ENCODE measurements at places on chromosomes 11 and 22.
A peak's percentile ranks its signal among the peaks of the same experiment; 100 is the strongest.

DNA sequence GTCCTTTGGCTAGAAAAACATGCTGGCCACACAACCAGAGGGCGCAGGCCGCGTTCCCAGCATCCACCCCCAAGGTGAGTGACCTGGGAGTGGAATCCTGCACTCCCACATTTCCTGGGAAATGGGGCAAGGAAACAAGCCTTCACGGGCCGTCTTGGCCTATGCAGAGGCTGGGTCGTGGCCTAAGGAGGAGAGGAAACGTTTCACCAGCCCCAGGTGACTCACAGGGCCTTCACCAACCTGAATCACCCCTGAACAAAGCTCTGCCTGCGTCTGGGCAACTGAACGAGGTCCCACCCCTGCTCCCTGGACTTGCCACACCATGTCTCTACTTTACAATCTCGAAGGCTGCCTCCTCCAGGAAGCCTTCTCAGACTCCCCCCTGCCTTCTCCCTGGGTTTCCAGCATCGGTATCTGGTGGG is 13.2 kb downstream of the MYH9 start:
- no peak overlapping the region for H3K4me3 ChIP-seq
- H3K36me3 ChIP-seq: peaks cover 12% of the 10 kb centered on the region
- H3K27ac ChIP-seq: no peak overlapping the region
- H3K4me1 ChIP-seq: peaks cover 60% of the 10 kb centered on the region
- no peak for DNase-seq

DNA sequence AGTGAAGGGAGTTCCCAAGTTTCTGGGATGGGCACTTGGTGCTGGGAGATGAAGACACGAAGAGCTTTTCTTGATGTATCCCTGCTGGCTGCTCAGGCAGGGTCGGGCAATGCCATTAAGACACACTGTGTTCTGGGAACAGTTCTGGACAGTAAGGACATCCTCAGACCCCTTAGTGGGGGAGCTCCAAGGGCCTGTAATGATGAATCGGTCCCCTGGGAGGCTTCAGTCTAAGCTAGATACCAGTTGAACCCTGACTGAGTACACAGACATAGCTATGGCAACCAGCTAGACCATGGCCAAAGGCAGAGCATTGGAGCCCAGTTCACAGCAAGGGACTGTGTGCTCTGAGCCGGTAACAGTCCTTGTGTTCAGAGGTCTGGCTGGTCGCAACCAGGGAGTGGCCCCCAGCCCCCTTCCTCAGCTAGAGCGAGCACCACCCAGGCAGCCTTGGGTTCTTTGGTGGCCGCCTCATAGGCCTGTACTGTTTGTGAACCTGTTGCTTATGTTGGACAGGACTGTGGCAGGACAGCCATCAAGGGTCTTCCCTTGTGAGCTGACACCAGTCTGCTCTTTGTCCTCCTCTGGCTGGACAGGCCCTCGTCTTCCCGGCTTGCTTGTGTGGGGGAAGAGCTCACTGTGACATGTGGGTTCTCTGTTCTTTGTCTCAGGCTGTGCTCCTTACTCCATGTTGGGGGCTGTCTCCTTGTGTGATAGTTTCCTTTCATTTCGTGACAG is 25.0 kb downstream of the MED15 start:
- no peak for DNase-seq
- no peak overlapping the region for H3K4me3 ChIP-seq
- H3K27me3 ChIP-seq: no peaks in the 10 kb centered on the region
- H3K27ac ChIP-seq: peak overlapping the region; percentile 54
- peaks cover 10% of the 10 kb centered on the region for H3K36me3 ChIP-seq

DNA sequence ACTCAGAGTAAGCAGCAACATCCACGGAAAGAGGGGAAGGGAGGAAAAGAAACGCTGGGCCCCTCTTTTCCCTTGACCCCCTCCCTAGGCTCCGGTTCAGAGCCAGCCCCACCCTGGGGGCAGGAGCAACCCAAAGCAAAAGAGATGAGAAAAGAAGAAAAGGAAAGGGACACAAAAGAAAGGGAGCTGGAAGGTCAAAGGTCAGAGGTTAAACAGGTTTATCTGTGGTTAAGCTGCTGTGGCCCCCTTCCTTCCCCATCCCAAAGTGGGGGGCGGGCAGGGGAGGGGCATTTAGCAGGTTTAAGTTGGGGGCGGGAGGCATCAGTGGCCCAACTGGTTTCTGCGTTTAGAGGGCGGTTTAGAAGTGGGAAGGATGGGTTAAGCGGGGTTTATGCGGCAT is 35.6 kb downstream of the SLC22A12 start:
- peaks cover 15% of the 10 kb centered on the region for H3K4me1 ChIP-seq
- H3K27ac ChIP-seq: no peak overlapping the region
- H3K36me3 ChIP-seq: no peaks in the 10 kb centered on the region

- H3K27ac ChIP-seq: no peak overlapping the region
- H3K4me1 ChIP-seq: no peaks in the 10 kb centered on the region
- DNase-seq: no peak
- no peaks in the 10 kb centered on the region for H3K36me3 ChIP-seq
- H3K27me3 ChIP-seq: no peaks in the 10 kb centered on the region
These were observed 134.2 kb upstream of the CARD18 start for GRCh38 chr11:105273660-105274280.

DNA sequence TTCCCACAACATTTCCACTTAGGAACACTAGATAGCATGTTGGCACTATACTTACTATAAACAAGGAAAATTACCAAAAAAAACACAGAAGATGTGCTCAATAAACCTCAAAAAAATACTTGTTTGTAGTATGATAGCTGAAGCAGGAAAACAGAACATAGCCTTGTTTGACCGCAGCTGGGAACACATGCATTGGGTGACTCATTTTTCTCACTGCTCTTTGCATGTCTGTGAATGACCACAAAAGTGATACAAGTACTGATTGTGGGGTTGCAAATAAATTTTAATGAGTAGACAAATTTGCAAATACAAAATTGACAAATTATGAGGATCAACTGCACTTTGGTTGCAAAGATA is 22.8 kb upstream of the GUCY1A2 start:
- DNase-seq: no peak
- H3K27ac ChIP-seq: no peak overlapping the region
- no peaks in the 10 kb centered on the region for H3K4me1 ChIP-seq
- no peaks in the 10 kb centered on the region for H3K36me3 ChIP-seq
- H3K4me3 ChIP-seq: no peak overlapping the region

- no peak overlapping the region for H3K4me3 ChIP-seq
- no peaks in the 10 kb centered on the region for H3K27me3 ChIP-seq
- no peak overlapping the region for H3K27ac ChIP-seq
These were observed 6.6 kb upstream of the TMEM225 start for GRCh38 chr11:123892031-123892430.

- no peak overlapping the region for H3K4me3 ChIP-seq
- no peak overlapping the region for H3K27ac ChIP-seq
- DNase-seq: no peak
- peaks cover 3% of the 10 kb centered on the region for H3K36me3 ChIP-seq
These were observed 17.4 kb downstream of the BMAL1 start for GRCh38 chr11:13294771-13295579.

- no peaks in the 10 kb centered on the region for H3K27me3 ChIP-seq
- DNase-seq: no peak
- H3K4me3 ChIP-seq: peak overlapping the region; percentile 86
These were observed 661 bp upstream of the CDPF1 start for GRCh38 chr22:46250783-46251125.

DNA sequence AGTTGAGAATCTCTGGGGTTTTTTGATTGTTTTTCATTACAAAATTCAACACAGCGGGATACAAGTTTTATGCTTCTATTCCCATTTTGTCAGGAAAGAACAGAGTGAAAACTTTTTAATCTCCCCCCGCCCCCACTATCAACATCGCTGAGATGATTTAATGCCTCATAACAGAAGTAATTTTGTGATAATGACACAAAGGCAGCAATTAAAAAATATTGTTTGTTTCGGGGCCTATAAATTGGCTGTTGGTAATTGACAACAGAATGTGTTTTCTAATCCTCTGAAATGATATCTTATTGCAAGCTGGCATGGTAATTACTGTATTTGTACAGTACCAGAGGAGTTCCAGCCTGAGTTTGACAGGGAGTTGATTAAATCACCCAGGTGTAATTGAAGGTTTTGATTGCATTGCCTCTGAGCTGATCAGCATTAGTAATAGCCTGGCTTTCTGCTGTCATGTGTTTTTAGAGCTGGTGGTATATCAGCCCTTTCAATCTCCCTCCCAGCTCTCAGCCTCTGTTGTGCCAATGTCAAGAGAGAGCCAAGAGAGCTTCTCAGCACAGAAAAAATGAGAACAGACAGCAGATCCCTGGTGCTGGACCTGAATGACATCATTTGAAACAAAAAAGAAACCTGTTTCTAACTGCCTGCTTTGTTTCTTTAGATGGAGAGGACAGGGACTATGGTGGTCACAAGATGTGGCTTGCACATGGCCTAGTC is 265.1 kb downstream of the FAM76B start:
- H3K27me3 ChIP-seq: no peaks in the 10 kb centered on the region
- no peak overlapping the region for H3K4me3 ChIP-seq
- no peaks in the 10 kb centered on the region for H3K36me3 ChIP-seq
- DNase-seq: no peak
- no peaks in the 10 kb centered on the region for H3K4me1 ChIP-seq

DNA sequence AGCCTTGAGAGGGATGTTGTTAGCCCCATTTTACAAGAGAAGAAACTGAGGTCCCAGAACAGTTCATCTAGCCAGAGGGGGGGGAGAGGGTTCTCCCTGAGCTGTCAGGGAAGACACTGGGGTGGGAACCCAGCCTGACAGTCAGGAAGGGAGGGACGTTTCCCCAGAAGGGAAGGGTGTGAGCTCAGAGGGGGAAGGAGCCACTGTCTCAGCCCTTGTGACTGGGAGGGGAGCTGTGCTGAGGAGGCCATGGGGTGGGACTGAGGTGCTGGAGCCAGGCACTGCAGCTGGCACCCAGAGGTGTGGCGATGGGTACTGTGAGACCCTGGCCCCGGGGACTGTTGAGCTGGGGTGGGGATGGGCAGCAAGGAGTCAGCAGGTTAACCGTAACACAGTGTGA is 35.7 kb downstream of the DAGLA start:
- H3K27ac ChIP-seq: no peak overlapping the region
- no peak overlapping the region for H3K4me3 ChIP-seq
- peaks cover 15% of the 10 kb centered on the region for H3K27me3 ChIP-seq
- no peak for DNase-seq
- peaks cover 2% of the 10 kb centered on the region for H3K4me1 ChIP-seq

DNA sequence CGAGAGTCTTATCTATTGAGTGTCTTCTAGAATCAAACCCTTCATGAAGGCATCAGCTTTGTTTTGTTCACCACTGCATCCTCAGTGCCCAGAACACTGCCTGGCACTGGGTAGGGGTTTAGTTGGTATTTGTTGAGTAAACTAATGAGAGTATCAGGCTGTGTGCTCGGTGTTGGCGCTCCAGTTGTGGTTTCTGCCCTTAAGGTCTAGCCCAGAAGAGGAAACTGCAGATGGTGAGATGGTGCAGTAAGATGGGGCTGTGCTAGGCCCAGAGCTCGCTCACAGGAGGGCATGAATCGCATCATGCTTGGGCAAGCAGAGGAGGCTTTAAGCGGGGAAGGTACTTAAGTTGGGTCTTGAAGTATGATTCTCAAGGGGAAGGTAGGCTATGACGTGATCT is 97.2 kb downstream of the FBXO7 start:
- H3K4me3 ChIP-seq: no peak overlapping the region
- peaks cover 11% of the 10 kb centered on the region for H3K27me3 ChIP-seq
- H3K27ac ChIP-seq: no peak overlapping the region
- H3K4me1 ChIP-seq: no peaks in the 10 kb centered on the region
- no peak for DNase-seq

DNA sequence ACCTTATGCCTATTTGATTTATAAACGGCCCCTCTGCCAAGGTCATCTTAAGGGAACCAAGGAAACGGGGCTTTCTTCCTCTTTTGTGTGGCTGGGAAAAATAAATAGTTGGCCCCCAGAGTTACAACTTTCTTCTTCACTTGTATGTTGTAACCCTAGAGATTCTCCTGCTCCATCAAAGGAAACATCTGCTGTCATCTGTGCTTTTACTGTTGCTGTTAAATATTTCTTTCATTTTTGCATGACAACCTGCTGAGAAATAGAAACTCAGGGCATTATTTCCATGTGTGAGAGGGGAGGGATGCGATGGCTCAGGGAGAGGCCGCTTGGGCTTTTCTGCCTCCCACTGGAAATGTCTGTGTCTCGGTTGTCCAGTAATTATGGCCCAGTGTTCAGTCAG is 21.8 kb upstream of the CDC42EP2 start:
- no peak overlapping the region for H3K4me3 ChIP-seq
- no peaks in the 10 kb centered on the region for H3K27me3 ChIP-seq
- DNase-seq: no peak
- no peak overlapping the region for H3K27ac ChIP-seq

DNA sequence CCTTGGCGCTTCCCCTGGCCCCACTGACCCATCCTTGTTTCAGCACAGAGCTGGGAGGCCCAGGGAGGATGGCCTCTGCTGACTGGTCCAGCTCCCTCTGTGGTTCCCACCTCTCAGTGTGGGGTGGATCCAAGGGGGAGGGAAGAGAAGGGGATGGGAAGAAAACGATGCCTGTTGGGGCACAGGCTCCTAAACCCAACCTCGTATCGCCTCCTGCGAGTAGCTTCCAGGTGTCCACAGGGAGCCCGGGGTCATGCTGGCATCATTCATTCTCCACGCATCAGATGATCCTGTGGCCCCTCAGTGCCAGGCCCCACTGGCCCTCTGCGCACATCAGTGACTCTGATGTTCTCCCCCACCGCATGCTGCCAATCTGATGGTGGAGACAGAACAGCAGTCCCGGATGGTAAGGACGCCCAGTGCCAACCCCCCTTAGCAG is 5.1 kb downstream of the MYEOV start:
- peaks cover 51% of the 10 kb centered on the region for H3K4me1 ChIP-seq
- no peaks in the 10 kb centered on the region for H3K27me3 ChIP-seq
- peak overlapping the region; percentile 73 for H3K4me3 ChIP-seq
- H3K27ac ChIP-seq: peak overlapping the region; percentile 92
- H3K36me3 ChIP-seq: no peaks in the 10 kb centered on the region

DNA sequence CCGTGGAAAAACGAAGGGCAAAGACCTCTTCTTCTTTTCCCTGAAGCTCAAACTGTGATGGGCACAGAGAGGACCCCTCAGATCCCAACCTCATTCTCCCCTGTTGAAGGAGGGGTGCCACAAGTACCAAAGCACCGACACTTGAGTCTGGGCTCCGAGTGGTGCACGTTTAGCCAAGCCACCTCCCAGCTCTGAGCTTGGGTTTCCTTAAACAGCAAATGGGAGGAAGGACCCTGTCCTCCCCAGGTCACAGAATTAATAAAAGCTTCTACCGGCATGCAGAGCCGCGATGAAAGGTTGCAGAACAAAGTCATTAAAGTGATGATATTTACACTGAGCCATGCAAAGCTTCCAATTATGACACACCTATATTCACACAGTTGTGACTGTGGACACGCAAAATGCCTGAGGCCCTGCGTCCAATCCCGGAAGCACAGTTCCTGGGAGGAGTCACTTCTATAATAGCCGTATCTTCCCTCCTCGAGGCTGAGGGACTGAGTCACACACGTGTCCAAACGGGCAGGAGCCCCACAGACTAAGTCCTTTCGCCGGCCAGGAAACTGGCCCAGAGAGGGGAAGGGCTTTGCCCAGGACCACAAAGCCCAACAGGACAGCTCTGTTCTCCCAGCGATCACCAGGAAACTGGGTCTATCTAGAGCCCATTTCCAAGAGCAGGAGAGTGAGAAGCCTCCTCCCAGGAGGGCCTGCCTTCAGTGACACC is 922 bp upstream of the CSNK1E start:
- no peaks in the 10 kb centered on the region for H3K27me3 ChIP-seq
- DNase-seq: no peak
- peaks cover 29% of the 10 kb centered on the region for H3K4me1 ChIP-seq
- peak overlapping the region; percentile 95 for H3K27ac ChIP-seq

Measured in memory B cell (primary cell).